ENCODE measurements at places on chromosomes 13 and 19. TPM values are rescaled to one million over a fixed set of nuclear protein-coding genes. Genes with fewer than 3 reads are reported as not detected.

GRCh38 chr19:41698746-41699230 is 9.6 kb upstream of the CEACAM5 start:
- DNase-seq = no peak

- DNase-seq = no peak
These were observed 16.3 kb downstream of the MPND start for GRCh38 chr19:4359627-4360000.

DNA sequence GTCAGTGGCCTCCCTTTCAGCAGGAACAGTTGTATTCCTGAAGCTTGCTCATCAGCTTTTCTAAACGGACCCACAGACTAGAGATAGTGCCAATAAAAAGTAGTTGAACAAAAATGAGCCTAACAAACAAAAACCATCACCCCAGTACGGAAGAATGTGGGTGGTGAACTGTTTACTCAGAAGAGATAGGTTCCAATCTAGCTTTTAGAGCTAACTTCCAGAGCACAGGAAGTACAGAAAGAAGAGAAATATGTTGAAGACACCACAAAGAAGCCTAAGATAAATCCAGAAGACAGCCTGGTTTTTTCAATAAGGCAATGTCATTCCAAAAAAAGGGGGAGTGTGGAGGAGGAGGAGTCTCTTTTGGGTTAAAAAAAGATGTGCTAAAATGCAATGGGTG is 2.8 kb upstream of the LMO7 start:
- no peak for DNase-seq

GRCh38 chr19:45878043-45878794 is 7.7 kb downstream of the IRF2BP1 start:
- no peak for DNase-seq

DNA sequence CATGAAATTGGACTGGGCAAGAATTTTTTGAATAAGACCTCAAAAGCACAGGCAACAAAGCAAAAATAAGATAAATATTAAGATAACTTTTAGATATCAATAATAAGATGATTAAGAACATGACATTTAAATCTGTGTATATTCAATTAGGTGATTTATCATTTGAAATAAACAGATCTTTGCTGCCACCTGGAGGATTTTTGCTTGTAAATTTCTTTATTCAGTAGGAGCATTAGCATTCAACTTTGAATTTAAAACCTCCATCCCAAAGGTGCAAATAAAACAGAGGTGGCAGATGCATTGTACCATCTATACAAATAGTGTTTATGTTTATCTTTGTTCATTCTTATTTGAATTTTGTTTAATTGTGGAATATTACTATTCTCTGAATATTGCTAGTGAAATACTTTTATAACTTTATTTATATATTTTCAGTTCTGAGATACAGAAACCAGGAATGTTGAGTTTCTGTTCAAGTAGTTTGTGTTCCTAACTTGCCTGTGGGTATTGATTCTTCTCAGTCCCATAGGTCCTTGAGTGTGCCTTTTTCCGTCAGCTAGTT is 20.9 kb downstream of the COG6 start:
- DNase-seq = no peak

DNA sequence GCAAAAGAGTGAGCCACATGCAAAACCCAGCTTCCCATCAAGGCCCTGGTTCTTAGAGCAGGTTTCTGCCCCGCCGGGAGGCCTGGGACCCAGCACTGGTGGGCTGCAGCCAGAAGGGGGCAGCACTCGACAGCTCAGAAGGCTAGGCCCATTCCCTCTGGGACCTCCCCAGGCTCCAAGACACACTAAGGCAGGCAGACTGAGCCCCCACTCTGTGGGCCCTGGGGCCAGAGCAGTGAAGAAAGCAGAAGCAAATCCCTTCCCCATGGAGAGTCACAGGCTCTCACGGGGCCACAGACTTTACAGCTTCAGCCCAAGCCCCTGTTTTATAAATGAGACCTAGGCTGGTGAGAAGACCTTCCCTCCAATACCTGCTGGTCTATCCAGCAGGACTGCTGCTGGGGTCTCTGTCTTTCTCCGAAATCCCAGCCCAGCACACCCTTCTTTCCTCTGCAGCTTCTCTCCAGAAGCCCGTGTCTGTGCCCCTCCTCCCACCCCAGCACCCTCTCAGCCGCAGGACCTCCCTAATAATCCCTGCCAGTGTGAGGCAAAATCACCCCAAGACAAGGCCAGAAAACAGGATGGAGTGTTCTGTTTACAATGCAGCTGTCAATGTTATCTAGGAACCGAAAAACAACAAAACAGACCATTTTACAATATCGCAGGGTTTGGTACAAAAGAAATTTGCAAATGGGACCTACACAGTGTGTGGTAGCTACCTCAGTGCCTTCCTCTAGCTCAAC is 109.3 kb downstream of the ABCC4 start:
- DNase-seq = peak; percentile 90

DNA sequence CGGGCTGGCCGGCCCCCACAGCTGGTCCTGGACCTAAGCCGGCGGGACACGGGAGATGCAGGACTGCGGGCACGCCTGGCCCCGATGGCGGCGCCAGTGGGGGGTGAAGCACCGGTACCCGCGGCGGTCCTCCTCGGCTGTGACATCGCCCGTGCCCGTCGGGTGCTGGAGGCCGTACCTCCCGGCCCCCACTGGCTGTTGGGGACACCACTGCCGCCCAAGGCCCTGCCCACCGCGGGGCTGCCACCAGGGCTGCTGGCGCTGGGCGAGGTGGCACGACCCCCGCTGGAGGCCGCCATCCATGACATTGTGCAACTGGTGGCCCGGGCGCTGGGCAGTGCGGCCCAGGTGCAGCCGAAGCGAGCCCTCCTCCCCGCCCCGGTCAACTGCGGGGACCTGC is 3.1 kb downstream of the GRIN3B start:
- DNase-seq = no peak

- DNase-seq = peak; percentile 90
These were observed 7.6 kb downstream of the EGLN2 start for GRCh38 chr19:40806423-40807146.

- no peak for DNase-seq
These were observed 43.3 kb downstream of the RAB20 start for GRCh38 chr13:110518226-110518525.

ZNF497 gene
- 6.9 TPM for total RNA-seq

BLVRB gene
- total RNA-seq = 42.7 TPM

NCAN gene
- total RNA-seq = 0.02 TPM

FNDC3A gene
- 94.1 TPM for total RNA-seq

CABP5 gene
- total RNA-seq = not detected

CGB7 gene
- 26.5 TPM for total RNA-seq

AP2A1 gene
- total RNA-seq = 84.6 TPM

RNF225 gene
- 1.3 TPM for total RNA-seq

Measured in mesothelial cell of epicardium (in vitro differentiated cells).